ENCODE measurements at places on chromosomes 1 and 21.

DNA sequence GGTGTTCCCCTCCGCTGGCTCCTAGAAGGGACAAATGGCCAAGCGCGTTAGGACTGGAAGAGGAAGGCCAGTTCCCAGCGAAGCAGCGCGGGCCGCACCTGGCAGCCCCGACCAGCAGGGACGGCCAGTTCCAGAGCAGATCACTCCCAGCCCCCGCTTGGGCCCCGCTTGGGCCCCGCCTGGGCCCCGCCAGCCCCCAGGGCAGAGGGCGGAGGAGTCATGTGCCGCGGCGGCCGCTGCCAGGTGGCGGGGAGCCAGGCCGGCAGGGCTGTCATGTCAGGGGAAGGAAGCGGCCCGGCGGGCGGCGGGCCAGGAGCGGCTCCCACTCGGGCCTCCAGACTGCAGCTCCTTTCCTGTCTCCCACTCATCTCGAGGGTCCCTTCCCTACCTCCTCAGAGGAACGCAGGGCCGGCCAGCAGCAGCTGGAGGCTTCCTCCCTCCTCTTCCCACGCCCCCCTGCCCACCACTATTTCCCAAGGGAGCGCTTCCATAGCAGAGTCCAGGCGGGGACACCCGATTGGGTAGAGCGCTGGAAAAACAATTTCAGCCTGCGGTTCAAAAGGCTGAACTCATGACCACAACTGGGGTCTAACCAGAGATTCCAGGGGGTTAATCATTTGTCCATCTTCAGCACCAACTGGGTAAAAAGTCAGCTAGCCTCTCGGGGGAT lies 16.5 kb downstream of the ZNF697 start:
- DNase-seq: peak; percentile 29

DNA sequence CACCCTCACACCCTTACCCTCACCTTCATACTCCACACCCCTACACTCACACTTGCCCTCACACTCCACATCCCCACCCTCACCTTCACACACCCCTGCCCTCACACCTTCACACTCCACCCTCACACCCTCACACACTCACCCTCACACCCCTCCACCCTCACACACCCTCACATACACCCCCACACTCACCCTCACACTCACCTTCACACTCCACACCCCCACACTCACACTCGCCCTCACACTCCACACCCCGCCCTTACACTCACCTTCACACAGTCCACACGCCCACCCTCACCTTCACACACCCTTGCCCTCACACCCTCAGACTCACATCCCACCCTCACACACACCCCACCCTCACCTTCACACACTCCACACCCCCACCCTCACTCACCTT lies 43.6 kb upstream of the EDN2 start:
- no peak for DNase-seq

- DNase-seq: no peak
Observed at GRCh38 chr1:230197644-230198567, 130.9 kb downstream of the GALNT2 start.

- DNase-seq: peak; percentile 23
Observed at GRCh38 chr1:91166106-91166712, 144.4 kb upstream of the ZNF644 start.

DNA sequence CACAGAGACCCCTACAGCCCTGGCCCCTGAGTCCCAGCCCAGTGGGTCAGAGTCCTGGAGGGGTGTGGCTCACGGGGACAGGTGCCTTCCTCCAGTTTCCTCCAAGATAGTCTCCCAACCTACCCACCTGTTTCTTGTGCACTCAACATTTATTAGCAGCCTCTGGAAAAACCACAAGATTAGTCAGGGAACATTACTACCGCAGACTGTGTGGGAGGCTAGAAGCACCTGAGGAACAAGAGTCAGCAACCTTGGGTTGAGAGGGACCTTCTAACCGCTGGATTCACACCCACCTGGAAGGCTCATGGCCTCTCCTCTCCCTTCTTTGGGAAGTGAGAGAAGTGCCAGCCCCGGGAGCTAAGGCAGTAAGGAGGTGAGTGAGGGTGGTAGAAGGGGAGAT lies 22.5 kb upstream of the IKBKE start:
- DNase-seq: no peak

- DNase-seq: no peak
Observed at GRCh38 chr1:103336408-103336807, 189.1 kb upstream of the RNPC3 start.

GRCh38 chr1:160811147-160811546 lies 15.2 kb downstream of the LY9 start:
- DNase-seq: no peak

- DNase-seq: no peak
Observed at GRCh38 chr1:101030881-101031280, 5.3 kb upstream of the DPH5 start.

GRCh38 chr1:155909894-155910293 lies 1.3 kb downstream of the RIT1 start:
- no peak for DNase-seq

DNA sequence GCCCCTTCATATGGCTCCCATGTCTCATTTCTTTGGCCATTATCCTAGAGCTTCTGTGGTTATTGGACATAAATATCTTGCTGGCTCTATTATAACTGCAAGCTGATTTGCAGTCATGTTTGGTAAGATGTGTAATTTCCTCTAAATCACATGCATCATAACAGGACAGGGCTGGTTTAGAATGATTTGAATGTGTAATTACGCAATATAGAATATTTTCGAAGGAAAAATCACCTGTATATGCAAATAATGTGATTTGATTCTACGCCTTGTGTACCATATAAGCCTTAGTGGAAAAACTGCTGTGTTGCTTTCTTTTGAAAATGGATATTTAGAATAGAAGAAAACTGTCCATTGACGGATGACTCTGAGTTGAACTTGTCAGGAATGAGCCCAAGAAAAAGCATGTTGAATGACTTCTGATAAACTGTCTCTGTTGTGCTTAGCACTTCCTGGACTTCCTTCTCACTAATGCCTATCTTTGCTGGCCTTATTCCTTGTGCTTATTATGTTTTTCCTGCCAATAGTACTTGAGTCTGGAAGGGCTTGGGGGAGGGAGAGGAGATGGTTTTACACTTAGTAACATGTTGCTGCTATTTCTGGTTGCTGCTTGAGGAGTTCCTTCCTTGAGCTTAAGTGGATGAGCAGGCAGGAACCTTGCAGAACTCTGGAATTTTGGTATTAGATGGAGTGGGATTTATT lies 6.5 kb downstream of the CACHD1 start:
- DNase-seq: peak; percentile 62

GRCh38 chr1:193176113-193176512 lies 10.3 kb downstream of the B3GALT2 start:
- DNase-seq: no peak

- DNase-seq: no peak
Observed at GRCh38 chr1:219050822-219051125, 122.9 kb upstream of the LYPLAL1 start.

- DNase-seq: no peak
Observed at GRCh38 chr1:209057083-209057482, 526.4 kb upstream of the CAMK1G start.

DNA sequence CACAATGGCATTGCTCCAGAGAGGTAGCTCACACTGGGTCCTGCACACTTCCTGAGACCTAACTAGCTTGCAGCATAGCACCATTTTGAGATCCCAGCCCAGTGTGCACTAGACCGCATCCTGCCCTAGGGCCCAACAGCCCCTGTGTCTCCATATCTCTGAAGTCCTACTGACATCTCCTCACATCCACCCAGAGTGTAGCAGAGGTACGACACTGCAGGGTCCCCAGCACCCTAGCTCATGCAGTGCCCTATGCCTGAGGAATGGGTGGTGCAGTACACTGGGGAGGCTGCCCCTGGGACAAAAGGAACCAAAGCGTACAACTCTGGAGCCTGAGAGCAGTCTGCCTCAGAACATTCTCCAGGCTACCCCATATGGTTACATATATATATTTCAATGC lies 111.4 kb upstream of the DEPDC1 start:
- DNase-seq: no peak

DNA sequence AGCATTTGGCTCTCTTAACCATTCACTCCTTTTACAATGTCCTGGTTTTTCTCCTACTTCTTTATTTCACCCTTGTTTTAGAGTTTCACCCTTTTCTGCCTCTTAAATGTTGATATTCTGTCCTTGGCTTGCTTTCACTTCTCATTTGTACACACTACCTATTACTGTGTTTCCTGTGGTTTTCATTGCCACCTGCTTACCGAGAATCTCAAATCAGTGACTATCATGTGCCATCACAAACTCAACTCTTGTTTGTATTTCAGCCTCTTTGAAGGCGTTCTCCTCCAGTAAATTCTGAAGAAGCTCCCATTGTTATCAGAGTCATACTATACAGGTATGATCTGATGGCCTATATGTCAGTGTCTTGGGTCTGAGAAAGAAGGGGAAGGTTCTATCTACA lies 65.7 kb downstream of the NPHS2 start:
- no peak for DNase-seq

- peak; percentile 47 for DNase-seq
Observed at GRCh38 chr21:27132266-27132665, 165.4 kb upstream of the ADAMTS5 start.

GRCh38 chr1:189103956-189104355 lies 1373.7 kb downstream of the BRINP3 start:
- no peak for DNase-seq

GRCh38 chr1:161483361-161483760 lies 21.9 kb upstream of the FCGR2A start:
- no peak for DNase-seq

DNA sequence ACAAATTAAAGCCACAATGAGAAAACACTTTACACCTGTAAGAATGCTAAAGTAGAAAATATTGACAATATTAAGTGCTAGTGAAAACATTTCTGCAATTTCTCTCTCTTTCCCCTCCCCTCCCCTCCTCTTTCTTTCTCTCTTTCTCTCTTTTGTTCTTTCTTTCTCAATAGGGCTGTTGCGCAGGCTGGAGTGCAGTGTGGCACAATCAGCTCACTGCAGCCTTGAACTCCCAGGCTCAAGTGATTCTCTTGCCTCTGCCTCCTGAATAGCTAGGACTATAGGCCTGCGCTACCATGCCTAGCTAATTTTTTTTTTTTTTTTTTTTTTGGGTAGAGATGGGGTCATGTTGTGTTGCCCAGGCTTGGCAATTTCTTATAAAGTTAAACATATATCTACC lies 5.9 kb upstream of the SHISAL2A start:
- DNase-seq: no peak

- DNase-seq: no peak
Observed at GRCh38 chr21:33695813-33696212, 53.5 kb downstream of the ITSN1 start.

DNA sequence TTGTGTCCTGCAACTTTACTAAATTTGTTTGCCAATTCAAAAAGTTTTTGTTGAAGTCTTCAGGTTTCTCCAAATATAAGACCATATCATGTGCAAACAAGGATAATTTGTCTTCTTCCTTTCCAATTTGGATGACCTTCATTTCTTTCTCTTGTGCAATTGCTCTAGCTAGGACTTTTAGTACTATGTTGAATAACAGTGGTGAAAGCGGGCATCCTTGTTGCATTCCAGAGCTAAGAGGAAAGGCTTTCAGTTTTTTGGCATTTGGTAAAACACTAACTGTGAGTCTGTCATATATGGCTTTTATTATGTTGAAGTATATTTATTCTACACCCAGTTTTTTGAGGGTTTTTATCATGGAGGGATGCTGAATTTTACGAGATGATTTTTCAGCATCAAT lies 630.0 kb upstream of the ADGRL2 start:
- DNase-seq: no peak

DNA sequence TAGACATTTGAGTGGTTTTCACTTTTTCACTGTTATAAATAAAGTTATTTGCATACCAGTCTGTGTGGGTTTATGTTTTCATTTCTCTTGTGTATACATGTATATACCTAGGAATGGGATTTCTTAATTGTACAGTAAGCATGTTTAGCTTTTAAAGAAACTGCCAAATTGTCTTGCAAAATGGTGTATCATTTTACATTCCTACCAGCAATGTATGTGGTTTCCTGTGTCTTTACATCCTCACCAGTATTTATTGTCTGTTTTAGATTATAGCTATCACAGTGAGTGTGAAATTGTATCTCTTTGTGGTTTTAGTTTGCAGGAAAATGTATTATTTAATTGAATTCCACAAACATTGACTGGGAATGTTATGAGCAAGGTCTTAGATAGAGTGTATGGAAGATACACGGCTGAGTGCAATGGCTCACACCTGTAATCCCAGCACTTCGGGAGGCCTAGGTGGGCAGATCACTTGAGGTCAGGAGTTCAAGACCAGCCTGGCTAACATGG lies 57.3 kb downstream of the MACF1 start:
- DNase-seq: peak; percentile 85

GRCh38 chr1:227766653-227767277 lies 31.5 kb downstream of the SNAP47 start:
- no peak for DNase-seq

GRCh38 chr21:31559368-31560119 lies 99.9 kb upstream of the SOD1 start:
- DNase-seq: peak; percentile 97

DNA sequence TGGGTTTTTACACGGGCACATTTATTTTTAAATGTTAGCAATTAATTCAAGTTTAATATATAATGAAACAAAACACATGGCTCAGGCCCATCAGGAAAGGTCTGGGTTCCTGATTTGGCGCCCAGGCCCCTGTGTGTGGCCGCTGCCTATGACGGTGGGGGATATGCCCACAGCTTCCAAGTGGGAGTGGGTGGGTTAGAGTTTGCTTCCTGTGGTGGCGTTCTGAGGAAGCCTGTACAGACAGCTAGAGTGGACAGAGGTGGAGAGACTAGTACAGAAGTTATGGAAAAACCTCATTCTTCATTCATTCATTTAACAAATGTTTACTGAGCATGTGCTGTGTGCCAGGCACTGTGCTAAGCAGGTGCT lies 22.4 kb upstream of the EPS8L3 start:
- no peak for DNase-seq
